NCI-H1417 treated with DMSO at 0.1 percent for 48 hours (cell line): ENCODE measurements at places on chromosomes 7 and 10.

GRCh38 chr10:6667679-6668270, 87.7 kb upstream of the PRKCQ start:
- DNase-seq = no peak

DNA sequence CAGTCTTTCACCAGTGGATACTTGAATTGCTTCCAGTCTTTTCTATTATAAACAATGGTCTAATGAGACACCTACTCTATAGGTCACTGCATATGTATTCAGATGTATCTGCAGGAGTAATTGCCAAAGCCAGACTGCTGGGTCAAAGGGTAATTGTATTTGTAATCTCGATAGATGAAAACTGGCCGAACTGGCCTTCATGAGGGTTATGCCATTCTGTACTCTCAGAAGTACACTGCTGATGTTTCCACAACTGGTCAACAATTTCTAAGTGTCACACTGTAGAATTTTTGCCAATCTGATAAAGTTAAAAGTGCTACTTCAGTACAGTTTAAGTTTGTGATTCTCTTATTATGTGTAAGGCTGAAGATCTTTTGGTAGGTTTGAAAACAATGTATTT, 64.6 kb downstream of the JAZF1 start:
- no peak for DNase-seq

DNA sequence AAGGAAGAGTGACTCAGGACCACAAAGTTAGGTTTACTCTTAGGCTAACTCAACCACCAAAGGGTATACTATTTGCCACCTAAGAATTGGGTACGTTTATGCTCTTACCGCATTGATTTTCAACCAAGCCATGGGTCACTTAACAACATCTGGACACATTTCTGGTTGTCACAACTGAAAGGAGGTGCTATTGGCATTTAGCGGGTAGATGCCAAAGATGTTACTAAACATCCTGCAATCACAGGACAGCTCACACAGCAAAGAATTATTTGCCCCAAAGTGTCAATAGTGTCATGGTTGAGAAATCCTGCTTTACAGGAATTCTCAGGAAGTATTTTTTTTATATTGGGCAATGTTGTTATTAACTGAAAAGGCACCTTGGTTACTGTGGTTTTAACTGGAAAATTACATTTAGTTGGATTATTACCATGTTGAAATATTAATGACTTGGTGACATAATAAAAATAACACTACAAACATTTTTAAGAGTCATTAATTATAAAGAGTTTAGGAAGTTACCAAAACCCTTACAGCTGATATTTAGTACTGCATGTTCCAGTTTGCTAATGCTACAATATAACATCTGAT, 185.0 kb upstream of the TMEM196 start:
- no peak for DNase-seq

DNA sequence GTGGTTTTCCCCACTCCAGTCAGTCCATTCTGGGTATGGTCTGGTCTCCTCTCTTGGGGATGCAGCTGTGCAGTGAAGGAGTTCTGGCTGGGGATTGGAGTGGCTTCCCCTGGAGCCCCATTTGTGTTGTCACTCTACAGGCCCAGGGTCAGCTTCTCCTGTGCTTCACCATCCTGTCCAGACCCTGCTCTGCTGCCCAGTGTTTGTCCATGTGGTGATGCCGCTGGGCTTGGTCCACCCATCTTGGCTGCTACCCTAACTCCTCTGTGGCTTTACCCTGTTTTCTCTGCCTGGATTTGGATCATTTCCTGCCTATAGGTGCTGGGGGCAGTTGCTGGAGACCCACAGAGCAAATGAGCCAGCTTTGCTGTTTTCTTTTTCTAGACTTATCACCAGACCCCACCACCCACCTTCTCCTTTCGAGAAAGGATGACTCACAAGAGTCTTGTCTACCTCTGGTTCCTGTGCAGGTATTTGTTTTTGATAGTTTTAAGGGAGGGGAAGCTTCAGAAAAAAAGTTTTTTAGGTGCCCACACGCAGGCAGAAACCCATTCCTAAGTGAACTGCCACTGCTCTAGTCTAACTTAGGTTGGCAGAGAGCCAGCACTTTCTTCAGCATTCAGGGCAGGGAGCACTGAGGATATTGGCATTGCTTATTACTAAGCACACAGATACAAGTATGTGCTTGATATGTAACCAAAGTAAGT, 8.5 kb downstream of the ZDHHC16 start:
- no peak for DNase-seq

GRCh38 chr7:139043823-139044812, 8.3 kb upstream of the ZC3HAV1L start:
- peak; percentile 65 for DNase-seq

GRCh38 chr7:134191876-134192275, 64.7 kb downstream of the LRGUK start:
- no peak for DNase-seq
